Activated naive CD8-positive, alpha-beta T cell treated with anti-CD3 and anti-CD28 coated beads for 36 hours (primary cell): ENCODE measurements at places on chromosomes 6 and 20. TPM values are rescaled to one million over a fixed set of nuclear protein-coding genes. Genes with fewer than 3 reads are reported as not detected.

DNA sequence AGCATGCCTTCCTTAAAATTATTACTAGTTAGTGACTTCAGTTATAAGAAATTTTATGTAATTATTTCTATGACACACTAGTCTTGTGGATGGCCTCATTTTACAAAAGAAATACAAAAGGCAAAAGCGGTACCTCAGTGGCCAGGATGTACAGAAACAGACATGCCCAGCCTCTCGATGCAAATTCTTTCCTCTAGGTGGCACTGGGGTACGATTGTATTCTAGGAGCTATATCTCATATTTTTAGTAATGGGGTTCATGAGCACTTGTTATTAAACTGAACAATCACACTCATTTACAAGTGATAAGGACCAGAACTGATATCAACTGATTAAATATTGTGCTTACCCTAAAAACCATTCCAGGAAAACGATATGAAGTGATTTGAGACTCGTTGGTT, 59.8 kb downstream of the SOD2 start:
- DNase-seq: no peak
- H3K27ac ChIP-seq: no peak overlapping the region
- no peak overlapping the region for H3K4me3 ChIP-seq
- no peaks in the 10 kb centered on the region for H3K4me1 ChIP-seq
- peaks cover 3% of the 10 kb centered on the region for H3K36me3 ChIP-seq

- DNase-seq: no peak
- H3K4me3 ChIP-seq: no peak overlapping the region
- peaks cover 10% of the 10 kb centered on the region for H3K4me1 ChIP-seq
- H3K36me3 ChIP-seq: no peaks in the 10 kb centered on the region
These were observed 6.8 kb downstream of the GUCA1A start for GRCh38 chr6:42179945-42180313.

GRCh38 chr6:30508890-30509736, 19.8 kb downstream of the HLA-E start:
- H3K36me3 ChIP-seq: peaks cover 10% of the 10 kb centered on the region
- peak overlapping the region; percentile 29 for H3K4me3 ChIP-seq
- peak overlapping the region; percentile 93 for H3K27ac ChIP-seq
- H3K27me3 ChIP-seq: no peaks in the 10 kb centered on the region

GRCh38 chr6:162177746-162178145, 549.8 kb downstream of the PRKN start:
- no peaks in the 10 kb centered on the region for H3K27me3 ChIP-seq
- DNase-seq: no peak
- no peaks in the 10 kb centered on the region for H3K36me3 ChIP-seq

GRCh38 chr6:166202321-166202733, 34.7 kb upstream of the TBXT start:
- H3K27me3 ChIP-seq: peaks cover 12% of the 10 kb centered on the region
- DNase-seq: no peak
- no peak overlapping the region for H3K4me3 ChIP-seq

- H3K4me1 ChIP-seq: no peaks in the 10 kb centered on the region
- no peak overlapping the region for H3K27ac ChIP-seq
- H3K27me3 ChIP-seq: peaks cover 17% of the 10 kb centered on the region
- no peaks in the 10 kb centered on the region for H3K36me3 ChIP-seq
- no peak for DNase-seq
These were observed 85.2 kb downstream of the SNAP25 start for GRCh38 chr20:10303852-10304251.

DNA sequence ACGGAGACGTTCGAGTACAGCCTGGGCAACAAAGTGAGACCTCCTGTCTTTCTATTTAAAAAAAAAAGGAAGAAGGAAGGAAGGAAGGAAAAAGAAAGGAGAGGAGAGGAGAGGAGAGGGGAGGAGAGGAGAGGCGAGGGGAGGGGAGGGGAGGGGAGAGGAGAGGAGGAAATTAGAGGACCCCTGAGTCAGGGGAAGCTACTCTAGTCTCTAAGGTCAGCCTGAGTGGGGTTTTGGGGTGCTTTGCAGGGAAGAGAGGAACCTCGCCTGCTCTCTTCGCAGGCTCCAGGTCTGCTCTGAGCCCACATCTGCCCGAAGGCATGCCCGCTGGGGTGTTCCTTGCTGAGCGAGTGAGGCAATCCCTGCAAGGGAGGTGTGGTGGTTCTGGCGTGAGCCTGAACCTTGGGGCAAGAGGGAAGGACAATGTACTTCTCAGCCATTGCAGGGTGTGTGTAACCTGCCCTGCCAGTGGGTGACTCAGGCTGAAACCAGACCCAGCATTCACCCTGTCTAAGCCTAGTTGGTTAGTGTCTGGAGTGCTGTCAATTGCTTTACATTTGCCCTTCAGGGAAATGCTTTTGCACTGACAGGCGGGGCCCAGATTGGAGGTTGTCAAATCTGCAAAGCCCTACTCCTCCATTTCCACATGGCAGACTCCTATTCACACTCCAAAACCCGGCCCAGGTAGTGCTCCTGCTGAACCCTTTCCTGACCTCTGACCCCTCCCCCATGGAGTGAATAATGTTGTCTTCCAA, 15.3 kb upstream of the MMP9 start:
- no peak for DNase-seq
- H3K4me1 ChIP-seq: peaks cover 21% of the 10 kb centered on the region
- peaks cover 22% of the 10 kb centered on the region for H3K27me3 ChIP-seq
- no peak overlapping the region for H3K4me3 ChIP-seq
- H3K27ac ChIP-seq: peak overlapping the region; percentile 2
- no peaks in the 10 kb centered on the region for H3K36me3 ChIP-seq

DNA sequence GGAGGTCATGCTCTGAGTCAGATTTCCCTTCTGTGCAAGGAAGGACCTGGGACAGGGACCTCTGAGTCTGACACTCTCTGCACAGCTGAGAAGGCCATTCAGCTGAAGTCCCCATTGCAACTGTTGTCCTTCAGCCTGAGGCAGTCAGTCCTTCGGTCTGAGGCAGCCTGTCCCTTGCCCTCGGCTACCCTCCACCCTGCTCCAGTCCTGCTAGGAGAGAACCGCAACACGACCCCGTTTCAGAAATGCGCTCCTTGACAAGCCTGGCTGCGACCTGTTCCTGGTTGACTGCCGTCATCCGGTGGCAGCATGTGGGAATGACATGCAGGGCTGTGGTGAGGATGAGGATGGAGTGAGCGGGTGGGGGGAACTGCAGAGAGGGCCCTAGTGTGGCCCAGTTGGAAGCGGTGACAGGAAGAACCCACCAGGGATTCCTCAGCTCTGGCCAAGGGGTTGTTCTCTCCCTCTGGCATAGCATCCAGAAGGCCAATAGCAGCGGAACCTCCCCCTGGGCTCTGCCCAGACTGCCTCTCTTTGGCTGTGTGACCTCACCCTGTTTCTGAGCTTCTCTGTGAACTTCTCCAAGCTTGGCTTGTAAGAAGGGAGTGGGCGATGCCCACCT, 40.3 kb upstream of the ANGPT4 start:
- H3K27ac ChIP-seq: no peak overlapping the region
- no peaks in the 10 kb centered on the region for H3K36me3 ChIP-seq
- peak; percentile 71 for DNase-seq
- peaks cover 5% of the 10 kb centered on the region for H3K4me1 ChIP-seq

DNA sequence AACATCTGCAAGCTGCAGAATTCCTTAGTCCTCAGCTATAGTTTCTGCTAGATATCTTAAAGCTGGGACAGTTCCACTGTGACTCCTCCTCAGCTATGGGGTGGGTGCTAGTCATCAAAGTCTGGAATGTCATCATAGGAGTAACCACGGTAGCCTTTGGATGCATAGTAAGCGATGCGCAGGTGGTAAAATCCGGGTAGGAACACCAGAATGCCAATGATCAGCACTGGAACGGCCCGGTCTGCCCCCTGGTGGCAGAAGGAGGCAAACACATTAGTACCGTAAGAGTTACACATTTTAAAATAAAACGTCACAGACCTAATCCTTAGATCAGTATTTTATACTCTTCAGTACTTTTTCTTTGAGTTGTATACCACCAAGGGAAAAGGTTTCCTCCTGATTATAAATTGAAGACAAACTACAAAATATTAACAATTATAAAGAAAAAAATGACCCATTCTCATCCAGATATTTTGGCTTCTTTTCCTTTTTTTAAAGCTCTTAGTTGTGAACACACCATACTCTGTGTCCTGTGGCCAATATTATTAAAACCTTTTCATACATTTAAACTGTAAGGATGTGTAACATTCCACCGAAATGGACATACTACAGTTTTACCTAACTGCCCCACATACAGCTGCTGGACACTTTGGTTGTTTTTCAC, 18.9 kb downstream of the PCNA start:
- peaks cover 6% of the 10 kb centered on the region for H3K4me1 ChIP-seq
- no peak overlapping the region for H3K27ac ChIP-seq
- peak; percentile 64 for DNase-seq

The OR2B6 gene
- not detected for total RNA-seq

The BTBD3 gene
- 3.9 TPM for total RNA-seq
